ENCODE measurements at places on chromosomes 7 and 10. TPM values are rescaled to one million over a fixed set of nuclear protein-coding genes. Genes with fewer than 3 reads are reported as not detected.

TLX1 gene
- total RNA-seq: not detected

CYP2C19 gene
- 0.42 TPM for total RNA-seq

SFRP5 gene
- 81.0 TPM for total RNA-seq

HBP1 gene
- 52.5 TPM for total RNA-seq

KIF20B gene
- total RNA-seq: 24.2 TPM

PTER gene
- 9.2 TPM for total RNA-seq

NYAP1 gene
- total RNA-seq: 4.6 TPM

ASZ1 gene
- not detected for total RNA-seq

CCZ1 gene
- total RNA-seq: 103 TPM

BICC1 gene
- 4.9 TPM for total RNA-seq

HOXA5 gene
- total RNA-seq: 12.6 TPM

HOXA3 gene
- 85.5 TPM for total RNA-seq

PROSER2 gene
- 18.8 TPM for total RNA-seq

PODXL gene
- total RNA-seq: 27.0 TPM

MRC1 gene
- 0.04 TPM for total RNA-seq

OR2A42 gene
- not detected for total RNA-seq

SPDYE6 gene
- total RNA-seq: not detected

SOSTDC1 gene
- 0.41 TPM for total RNA-seq

GALNT17 gene
- total RNA-seq: 4.9 TPM

EBLN1 gene
- total RNA-seq: not detected

TMEM229A gene
- not detected for total RNA-seq

NPTX2 gene
- 0.14 TPM for total RNA-seq

CHCHD2 gene
- total RNA-seq: 137 TPM

AGR3 gene
- 5.8 TPM for total RNA-seq

All from progenitor cell of endocrine pancreas (in vitro differentiated cells).